ENCODE measurements at places on chromosomes 11 and 22.

GRCh38 chr22:40270748-40271373, 75.4 kb upstream of the ADSL start:
- no peak for DNase-seq

DNA sequence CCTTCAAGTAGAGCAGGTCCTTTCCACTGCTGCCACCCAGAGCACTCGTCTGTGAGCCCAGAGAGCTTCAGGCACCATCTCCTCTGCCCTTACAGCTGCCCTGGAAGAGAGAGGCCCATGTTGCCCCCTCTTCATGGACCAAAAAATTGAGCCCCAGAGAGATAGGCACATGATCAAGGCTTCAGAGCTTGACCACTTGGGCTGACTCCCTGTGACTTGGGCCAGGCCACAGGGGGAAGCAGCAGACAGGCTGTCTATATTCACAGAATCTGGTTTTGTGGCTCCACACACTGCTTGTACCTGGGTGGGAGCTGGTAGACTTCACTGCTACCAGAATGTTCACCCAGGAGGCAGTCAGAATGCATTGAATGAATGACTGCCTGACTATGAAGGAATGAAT, 58.2 kb downstream of the SMIM38 start:
- no peak for DNase-seq

- DNase-seq: no peak
Observed at GRCh38 chr11:44886790-44887140, 63.9 kb downstream of the TP53I11 start.

DNA sequence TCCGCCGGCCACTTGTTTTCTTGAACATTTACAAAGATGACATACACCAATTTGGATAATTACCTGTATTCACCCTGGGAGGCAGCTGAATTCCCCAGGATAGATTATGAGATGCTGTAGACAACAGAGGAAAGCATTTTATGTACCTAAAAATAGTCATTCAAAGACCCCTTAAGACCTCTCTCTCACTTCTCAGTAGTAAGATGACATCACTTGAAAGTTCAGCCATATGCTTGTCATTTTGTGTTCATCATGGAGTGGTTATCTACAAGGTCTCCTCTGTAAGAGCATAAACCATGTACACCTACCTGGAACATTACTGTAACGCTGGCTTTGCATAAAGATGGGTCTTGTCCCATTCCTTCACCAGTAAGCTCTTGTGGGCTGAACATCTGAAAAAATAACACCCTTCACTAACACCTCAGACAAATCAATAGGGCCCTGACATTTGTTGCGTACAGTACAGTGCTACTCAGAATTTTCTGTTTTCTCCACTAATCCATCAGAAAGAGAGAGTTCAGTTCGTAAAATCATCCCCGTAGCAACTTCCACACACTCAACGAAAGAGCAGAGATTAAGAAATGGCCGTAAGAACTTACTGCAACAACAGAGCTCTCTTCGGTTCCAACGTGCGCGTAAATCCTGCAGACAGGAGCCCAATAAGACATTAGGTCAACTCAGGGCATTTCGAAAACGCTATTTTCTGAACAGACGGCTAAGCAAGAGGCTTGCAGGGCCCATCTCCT, 15.6 kb upstream of the WDR74 start:
- peak; percentile 33 for DNase-seq

DNA sequence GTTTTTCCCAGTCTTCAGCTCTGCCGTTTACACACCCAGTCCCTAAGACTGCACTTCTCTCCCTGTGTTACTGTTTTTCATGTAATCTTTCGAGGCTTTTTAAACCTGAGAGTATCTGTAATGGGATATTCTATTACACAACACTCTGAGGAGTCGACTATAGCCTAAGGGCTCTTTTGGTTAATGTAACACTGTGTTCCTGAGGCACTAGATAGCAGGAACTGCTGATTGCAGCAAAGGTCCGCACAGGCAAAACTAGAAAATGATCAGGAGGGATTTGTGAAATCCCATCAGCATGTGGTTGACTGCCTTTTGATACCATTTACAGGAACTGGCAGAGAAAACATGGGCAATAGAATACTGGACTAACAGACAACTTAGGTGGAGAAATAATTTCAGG, 512.3 kb upstream of the RAG2 start:
- DNase-seq: no peak

DNA sequence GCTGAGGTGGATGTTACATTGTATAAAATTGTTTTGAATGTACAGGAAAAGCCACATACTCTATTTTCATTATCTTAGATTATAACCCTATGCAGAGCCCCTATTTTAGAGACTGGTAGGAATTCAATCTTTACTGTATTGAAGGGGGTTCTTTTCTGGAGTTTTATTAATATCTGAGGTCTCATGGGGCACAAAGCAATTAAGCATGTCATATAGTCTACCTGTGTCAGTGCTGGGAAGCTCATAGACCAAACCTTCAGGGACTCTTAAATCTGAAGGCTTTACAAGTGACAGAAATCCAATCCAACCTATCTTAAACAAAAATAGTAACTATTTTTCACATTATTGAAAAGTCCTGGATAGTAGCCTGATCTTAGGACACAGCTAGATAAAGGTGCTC, 733.7 kb downstream of the NELL1 start:
- DNase-seq: no peak

Data from NB4 (cell line).